ENCODE measurements at places on chromosomes 12 and 14.

DNA sequence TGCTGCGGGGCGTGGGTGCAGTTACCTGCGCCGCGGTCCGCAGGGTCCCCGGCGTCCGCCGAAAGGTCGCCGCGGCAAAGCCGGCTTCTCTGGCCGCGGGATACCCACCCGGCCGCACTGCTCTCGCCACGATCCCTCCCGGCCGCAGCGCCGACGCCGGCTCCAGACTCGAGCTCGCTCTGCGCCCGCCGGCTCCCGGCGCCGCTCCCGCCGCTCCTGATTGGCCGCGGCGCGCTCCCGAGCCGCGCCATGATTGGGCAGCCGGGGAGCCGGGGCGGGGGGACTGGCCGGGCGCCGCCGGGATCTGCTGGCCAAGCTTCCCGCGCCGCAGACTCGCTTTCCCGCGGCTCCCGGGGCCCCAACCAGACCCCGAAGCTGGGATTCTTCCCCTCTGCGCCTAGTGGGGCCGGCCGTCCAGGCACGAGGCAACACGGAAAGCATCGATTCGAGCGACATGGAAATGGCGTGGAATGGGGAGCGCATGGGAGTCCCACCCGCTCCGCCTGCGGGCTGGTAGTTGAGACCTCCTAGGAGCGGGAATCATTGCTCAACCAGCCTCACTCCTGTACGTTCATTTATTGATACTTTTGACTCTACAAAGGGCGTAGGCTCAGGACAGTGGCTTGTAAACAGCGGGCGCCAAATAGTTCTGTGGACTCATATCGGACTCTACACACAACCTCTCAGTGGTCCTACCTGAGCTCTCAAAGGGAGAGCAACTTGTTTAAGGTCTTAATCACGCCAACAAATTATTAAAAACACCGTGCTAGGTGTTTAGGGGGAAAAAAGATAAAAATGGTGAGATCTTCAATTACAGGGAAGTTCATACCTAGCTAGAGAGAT is 36.4 kb upstream of the STON2 start:
- peak; percentile 90 for DNase-seq

DNA sequence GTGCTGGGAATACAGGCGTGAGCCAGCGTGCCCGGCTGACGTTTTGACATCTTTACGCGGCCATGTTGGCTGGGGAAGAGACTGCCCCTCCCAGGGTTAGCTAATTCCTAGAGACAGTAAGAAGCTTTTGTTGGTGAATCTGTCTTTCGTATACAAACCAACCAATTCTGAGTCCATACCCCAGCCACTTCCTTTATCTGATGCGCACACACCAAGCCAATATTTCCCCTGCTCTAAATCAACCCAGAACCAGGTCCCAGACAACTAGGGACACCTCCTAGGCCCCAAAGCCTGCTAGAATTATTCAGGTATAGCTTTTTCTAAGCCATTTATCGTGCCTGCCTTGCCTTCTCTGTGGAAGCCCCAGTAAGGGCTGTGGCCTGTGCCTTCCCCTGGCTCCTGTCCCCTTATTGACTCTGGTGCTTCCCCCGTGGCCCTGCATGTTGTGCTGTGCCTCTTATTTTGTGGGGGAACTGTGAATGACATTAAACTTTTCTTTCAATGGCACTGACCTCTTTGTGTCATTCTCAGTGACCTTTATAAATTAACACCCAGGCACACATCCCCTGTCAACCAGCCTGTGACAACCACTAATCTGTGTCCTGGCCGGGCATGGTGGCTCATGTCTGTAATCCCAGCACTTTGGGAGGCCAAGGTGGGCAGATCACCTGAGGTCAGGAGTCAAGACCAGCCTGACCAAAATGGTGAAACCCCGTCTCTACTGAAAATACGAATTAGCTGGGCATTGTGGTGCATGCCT is 10.7 kb upstream of the EVL start:
- peak; percentile 38 for DNase-seq

DNA sequence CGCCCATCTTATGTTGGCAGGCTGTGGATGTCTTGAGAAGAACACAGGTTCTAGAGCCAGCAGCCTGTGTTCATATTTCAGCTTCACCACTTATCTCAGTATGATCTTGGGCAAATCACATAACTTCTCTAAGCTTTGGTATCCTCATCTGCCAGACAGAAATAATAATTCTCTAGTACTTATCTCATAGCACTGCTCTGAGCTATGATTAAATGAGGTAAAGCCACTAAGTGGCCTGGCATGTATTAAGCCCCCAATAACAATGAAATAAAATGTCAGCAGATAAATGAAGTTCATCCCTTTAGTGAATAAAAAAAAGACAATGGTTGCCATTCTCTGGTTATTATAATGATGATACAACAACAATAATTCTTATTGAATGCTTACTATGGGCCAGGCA is 104.9 kb upstream of the EEA1 start:
- DNase-seq = no peak

- DNase-seq = peak; percentile 48
Measured at GRCh38 chr14:52061390-52061789, 7.5 kb downstream of the NID2 start.

- DNase-seq = no peak
Measured at GRCh38 chr14:32601069-32601468, 272.0 kb downstream of the AKAP6 start.

DNA sequence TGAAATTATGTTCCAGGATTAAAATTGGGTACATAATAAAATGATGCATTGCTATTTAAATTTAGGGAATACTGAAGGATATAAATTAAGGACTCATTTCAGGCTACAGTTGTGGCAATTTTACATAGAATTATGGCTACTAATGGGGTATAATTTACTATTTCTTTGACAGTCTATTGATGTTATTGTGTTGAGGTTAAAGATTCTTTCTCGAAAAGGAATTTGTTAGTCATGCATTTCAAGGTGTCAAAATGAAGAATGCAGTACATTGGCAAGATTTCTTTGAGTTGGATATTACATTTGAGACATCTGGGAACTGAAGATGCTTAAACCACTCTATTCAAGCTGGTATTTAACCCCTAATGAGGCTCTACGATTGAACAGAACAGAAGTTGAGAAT is 28.3 kb downstream of the SLC5A8 start:
- no peak for DNase-seq

DNA sequence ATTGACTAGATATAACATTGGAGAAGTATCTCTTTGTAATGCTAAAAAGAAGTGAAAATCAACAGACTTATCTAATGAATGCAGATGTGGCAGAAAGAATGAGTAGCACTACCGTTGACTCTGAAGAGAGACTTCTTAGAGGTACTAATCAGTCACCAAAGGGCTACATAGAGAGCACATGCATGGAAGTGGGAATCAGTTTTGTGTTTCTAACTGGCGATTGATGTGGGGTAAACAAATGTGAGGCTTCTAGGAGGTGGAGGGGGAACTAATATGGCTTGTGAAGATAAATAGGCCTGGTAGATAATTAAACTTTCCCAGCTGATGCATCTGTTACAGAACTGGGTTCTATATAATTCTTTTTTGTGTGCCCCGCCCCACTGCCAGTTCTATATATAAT is 10.5 kb downstream of the COCH start:
- no peak for DNase-seq

GRCh38 chr12:88546226-88546625 is 34.0 kb downstream of the KITLG start:
- no peak for DNase-seq

- DNase-seq = no peak
Measured at GRCh38 chr12:66049538-66050282, 80.8 kb downstream of the LLPH start.

DNA sequence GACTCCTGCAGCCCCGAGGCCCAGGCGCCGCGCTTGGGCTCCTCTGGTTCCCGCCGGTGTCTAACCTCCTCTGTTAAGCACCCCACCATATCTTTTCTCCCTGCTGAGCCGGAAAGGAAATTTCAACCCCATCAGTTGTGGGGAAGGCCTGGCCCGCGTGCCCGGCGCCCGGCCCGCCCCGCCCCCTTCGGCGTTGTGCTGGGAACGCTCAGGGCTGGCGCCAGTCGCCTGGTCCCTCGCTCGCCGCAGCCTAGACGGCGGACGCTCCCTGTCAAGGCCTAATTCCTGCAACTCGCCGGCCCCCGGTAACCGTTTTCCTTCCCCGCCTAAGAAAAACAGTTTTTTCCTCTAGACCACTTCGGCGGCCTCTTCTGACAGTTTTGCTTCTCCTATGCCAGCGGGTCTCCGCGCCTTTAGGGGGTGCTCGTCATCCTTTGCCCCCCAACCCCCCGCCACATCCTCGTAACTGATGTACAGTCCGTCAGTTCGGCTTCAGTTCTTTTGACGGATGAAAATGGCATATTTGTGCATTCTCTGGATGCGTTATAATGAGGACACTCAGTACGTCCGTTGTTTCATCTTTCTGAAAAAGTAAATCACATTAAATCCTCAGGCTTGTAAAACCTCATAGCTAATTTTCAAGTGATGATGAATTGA is 506 bp upstream of the NAP1L1 start:
- no peak for DNase-seq

DNA sequence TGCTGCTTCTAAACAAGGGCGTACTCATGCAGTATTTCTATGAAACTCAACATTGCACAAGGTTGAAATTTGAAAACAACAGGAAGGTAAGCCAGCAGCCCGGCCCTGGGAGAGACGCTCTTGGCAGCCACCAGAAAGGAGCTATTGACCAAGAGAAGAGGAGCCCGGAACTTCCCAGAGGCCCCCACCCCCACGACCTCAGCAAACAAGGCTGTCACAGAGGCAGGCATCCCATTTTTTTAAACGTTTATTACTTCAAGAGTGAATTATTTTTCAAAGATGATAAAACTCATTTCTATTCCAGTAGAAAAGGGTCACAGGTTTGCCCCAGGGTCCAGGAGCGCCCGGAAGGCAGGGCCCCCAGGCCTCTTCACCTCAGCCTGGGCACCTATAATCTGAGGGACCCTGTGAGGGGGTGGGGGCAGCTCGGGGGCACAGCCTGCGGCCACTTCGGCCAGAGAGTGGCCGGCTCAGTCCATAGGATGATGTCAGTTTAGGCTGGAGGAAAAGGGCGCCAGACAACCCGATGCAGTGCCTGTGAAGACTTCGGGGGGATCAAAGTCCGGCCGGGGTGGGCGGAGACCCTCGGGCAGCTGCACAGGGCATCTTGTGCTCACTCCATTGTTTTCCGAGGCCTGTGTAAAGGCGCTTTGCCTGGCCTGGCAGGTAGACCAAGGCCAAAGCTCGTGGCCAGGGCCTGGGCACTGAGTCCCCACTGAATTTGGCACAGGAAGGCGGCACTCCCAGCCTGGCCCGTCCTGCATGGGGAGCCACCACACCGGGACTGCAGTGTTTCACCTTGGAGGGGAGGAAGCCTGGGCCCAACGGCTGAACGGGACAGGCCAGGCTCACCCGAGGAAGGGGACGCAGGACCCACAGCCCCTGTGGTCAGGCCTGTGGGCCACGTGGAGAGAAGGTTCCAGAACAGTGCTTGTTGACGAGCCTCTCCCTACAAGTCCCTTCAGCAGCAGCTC is 86.0 kb downstream of the SCARB1 start:
- DNase-seq = no peak

DNA sequence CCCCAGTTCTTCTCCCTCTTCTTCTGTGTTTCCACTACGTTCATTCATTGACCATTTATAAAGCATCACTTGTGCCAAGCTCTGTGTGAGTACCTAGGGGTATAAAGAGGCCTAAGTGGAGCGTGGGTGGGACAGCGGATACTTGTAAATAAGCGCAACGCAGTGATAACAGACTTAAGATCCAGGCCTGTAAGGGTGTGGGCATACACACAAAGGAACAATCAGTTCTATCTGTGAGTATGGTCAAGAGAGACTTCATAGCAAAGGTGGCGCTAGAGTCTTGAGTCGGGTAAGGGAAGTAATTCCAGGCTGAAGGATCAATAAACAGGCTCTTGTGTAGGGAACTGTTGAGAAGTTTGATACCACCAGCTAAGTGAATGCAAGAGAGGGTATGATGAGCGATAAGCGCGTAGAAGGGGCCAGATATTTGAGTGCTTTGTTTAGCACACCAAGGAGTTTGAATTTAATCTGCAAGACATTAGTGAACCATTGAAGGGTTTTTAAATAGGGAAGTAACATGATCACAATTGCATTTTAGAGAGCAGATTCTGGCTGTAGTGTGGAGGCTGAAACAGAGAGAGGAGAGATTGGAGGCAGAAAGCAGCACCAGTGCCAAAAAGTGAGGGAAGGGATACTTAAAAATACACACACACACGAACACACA is 1.0 kb upstream of the GXYLT1 start:
- peak; percentile 67 for DNase-seq

DNA sequence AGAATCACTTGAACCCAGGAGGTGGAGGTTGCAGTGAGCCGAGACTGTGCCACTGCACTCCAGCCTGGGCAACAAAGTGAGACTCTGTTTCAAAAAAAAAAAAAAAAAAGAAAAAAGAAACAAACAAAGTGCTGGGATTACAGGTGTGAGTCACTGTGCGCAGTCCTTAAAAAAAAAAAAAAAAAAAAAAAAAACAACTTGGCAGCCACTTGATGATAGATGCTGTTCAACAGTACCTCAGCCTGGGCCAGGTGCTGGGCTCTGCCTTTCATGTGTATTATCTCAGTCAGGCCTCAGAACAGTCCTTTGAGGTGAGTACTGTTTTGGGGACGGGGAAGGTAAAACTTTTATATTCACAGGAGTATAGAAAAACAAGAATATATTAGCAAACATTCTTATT is 9.6 kb downstream of the ACADS start:
- no peak for DNase-seq

DNA sequence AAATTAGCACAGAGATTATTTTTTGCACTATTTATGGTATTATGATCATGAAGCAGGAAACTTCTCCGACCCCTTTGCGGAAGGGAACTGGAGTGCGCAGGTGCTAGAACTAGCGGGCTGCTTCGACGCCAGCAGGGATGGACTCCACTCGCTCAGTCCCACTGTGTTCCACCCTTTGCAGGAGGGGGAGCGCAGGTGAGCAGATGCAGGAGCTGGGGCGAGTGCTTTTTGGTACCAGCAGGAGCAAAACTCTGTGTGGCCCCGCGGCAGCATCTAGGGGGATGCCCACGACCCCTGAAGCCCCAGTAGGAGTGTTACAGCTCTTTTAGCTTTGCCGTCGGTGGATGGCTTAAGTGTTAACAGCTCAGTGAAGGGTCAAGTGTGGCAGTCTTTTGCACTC is 113.9 kb downstream of the TMEM132D start:
- DNase-seq = no peak

GRCh38 chr12:106220536-106220935 is 27.3 kb downstream of the CKAP4 start:
- peak; percentile 22 for DNase-seq

DNA sequence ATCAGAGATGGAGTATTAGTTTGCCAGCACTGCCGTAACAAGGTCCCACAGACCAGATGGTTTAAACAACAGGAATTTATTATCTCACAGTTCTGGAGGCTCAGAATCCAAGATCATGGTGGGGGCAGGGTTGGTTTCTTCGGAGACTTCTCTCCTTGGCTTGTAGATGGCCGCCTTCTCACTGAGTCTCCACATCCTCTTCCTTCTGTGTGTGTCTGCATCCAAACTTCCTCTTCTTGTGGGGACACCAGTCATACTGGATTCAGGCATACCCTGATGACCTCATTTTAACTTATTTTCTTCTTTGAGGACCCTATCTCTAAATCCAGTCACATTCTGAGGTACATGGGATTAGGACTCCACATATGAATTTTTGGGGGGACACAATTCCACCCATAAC is 455.5 kb downstream of the RGS6 start:
- DNase-seq = no peak
